AG04450 (cell line): ENCODE measurements at places on chromosomes 1 and 21. TPM values are rescaled to one million over a fixed set of nuclear protein-coding genes. Genes with fewer than 3 reads are reported as not detected.

Gene C1QA
- polyA plus RNA-seq, result not detected in 2 replicates

Gene ADAM30
- not detected in 2 replicates for polyA plus RNA-seq

Gene DLGAP3
- not detected in 2 replicates for polyA plus RNA-seq

Gene TRPM2
- polyA plus RNA-seq, result not detected in 2 replicates

Gene NEGR1
- 9.8 and 11.3 TPM in 2 replicates for polyA plus RNA-seq

Gene ALX3
- not detected in 2 replicates for polyA plus RNA-seq

GRCh38 chr1:1758692-1759455, 19.4 kb downstream of the NADK start:
- DNase-seq, result no peak

DNA sequence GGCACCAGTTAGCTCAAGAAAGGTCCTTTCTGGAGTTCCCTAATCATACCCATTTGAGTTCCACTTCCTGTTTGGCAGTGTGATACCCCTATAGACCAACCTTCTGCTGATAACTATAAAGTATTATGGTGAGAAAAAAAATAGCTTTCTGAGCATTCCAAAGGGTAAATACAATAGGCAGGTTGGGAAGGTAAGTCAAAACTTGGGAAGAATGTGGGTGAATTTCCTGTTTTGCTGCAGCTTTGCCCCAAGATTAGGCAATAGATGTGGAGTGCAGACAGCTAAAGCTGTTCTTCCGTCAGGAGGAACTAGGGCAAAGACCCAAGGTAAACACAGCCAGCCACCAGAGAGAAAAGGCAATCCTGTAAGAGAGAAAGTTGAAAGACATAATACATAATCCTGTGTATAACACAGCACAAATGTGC, 49.9 kb upstream of the GUCA2A start:
- no peak for DNase-seq

GRCh38 chr1:14994841-14995437, 158.6 kb upstream of the TMEM51 start:
- DNase-seq, result no peak

GRCh38 chr21:45780647-45781046, 137.1 kb downstream of the PCBP3 start:
- DNase-seq, result no peak

- no peak for DNase-seq
Measured at GRCh38 chr1:43039228-43040055, 80.8 kb upstream of the SLC2A1 start.

- no peak for DNase-seq
Measured at GRCh38 chr1:12548279-12548972, 69.6 kb downstream of the DHRS3 start.

DNA sequence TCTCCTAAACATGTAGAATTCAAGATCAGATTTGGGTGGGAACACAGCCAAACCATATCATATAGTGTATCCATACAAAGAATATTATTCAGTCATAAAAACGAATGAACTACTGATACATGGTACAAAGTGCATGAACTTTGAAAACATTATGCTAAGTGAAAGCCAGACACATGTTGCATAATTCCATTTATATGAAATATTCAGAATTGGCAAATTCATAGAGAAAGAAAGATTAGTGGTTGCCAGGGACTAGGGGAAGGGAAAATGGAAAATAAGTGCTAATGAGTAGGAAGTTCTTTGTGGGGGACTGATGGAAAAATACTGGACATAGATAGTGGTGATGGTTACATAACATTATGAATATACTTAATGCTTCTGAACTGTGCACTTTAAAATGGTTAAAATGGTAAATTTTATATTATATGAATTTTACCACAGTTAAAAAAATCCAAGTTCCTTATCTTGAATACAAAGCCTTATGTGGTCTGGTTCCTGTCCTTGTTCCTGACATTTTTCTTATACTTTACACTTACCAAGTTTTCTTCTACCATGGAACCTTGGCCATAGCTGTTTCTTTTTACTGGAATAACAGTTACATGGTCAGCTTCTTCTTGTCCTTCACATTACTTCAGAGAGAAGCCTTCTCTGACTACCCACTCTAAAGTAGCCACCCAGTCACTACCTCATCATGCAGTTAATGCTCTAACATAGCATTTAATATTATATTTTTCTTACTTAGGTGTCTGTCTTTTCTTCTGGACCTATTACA, 64.0 kb downstream of the CCDC18 start:
- DNase-seq, result no peak

GRCh38 chr1:66556161-66556611, 22.2 kb downstream of the SGIP1 start:
- no peak for DNase-seq

- DNase-seq, result no peak
Measured at GRCh38 chr1:47180603-47181094, 9.2 kb downstream of the PDZK1IP1 start.

DNA sequence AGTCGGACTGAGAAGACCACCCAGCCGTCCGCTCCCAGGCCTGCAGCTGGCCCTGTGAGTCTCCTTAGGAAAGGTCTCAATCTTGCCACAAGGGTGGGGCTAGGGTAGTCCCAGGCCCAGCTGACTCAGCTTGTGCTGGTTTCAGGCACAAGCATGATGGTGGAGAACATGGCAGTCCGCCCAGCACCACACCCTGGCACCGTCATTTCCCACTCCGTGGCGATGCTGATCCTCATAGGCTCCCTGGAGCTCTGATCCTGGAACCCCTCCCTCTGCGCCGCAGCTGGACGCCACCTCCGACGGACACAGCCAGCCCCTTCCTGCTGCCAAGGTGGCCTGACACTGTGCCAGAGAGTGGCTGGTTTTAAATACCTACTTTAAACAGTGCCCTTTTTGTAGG, 10.7 kb downstream of the TMEM81 start:
- no peak for DNase-seq

GRCh38 chr1:159141584-159142390, 29.6 kb upstream of the CADM3 start:
- DNase-seq, result no peak

DNA sequence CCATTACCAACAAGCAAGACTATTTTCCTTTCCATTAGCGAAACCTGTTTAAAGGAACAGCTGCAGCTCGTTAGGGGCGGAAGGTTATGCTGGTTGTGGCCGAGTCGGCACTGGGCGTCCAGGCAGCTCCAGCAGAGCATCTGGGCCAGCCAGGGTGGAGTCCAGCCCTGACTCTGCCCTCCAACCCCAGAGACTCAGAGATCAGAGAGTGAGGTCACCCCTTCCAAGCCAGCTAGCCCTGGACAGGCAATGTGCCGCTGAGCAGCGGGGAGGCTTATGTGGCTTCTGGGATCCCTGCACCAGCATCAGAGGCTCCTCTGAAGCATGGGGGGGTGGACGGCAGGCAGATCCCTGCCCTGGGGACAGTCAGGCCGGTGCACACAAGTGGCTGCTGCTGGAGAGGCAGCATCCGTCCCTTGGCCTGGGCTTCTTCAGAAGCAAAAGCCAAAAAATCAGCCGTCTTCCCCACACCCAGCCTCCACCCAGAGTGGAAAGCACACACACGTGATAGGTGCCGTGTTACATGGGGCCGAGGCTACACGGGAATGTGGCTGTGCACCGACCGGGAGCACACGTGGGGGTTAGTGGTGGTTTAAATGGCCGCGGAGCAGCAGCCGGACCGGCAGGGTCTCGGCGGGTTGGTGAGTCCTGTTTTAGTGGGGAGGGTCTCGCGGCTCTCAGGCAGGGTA, 30.1 kb downstream of the SLC66A1 start:
- no peak for DNase-seq

- DNase-seq, result no peak
Measured at GRCh38 chr1:235614442-235614954, 35.1 kb downstream of the GNG4 start.

- DNase-seq, result no peak
Measured at GRCh38 chr1:63651161-63651701, 58.0 kb downstream of the PGM1 start.

DNA sequence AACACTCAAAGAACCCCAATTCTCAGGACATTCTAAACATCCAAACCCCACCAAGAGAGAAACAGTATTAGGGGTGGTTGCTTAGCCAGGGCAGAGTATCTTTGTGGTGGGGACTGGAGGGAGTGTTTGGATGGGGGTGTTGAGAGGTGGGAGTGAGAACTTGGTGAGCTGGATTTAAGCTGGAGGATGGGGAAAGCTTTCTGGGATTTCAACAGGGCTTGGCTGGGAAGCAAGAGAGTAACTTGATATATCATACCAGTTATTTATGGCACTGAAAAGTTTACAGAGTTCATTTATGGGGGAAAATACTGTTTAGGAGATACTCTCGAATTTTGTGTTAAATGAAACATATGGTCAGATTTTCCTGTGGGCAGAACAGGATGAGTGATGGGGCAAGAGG, 6.8 kb upstream of the CNIH3 start:
- DNase-seq, result no peak

DNA sequence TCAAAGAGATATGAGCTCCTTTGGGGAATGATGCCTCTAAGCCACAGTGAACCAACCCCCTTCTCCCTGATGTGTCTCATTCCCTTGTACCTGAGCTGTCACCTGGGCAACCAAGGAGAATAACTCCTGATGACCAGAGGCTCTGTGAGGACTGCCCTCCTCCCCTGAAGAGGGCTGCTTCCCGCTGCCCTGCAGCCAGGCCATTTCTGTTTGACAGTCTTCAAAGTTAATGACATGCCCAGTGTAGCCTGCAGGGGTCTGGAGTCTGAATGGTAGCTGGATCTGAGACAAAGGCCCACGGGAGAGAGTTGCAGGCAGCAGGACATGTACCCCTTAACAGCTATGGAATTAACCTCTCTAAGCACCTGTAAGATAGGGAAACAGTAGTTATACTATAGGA, 3.4 kb upstream of the SLFNL1 start:
- no peak for DNase-seq

- DNase-seq, result peak; percentile 97
Measured at GRCh38 chr1:67060811-67061218, 6.9 kb upstream of the SLC35D1 start.

DNA sequence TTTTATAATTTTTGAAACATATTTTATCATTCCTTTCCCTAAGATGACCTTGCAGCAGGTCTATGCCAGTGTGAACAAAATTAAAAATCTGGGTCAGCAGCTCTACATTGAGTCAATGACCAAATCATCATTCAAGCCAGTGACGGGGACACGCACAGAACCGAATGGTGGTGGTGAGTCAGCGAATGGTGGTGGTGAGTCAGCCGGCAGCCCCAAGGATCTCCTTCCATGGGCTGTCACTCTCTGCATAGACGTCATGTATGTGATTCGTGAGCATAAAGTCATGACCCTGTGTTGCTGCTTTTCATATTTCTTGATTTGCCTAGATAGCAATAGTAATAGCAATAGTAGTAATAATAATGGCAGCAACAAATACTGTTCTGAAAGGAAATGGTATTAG, 26.3 kb downstream of the PER3 start:
- peak; percentile 49 for DNase-seq

DNA sequence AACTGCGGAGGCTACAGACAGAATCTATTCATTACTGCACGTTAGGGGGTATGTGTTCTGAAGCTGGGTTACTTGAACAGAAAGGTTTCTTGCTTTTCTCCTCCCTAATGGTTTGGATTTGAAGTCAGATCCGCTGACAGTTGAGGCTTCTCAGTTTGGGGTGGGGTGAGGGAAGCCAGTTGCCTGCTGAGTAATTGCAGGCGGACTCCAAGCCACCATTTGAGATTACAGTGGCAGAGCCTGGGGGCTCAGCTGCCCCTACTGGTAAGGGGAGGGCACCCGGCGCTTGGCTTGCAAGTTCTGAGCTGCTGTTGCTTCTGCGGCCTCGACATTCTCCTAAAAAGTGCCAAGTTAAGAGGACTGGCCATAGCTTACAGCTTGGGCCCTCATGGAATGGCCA, 2.0 kb downstream of the GRHL3 start:
- no peak for DNase-seq

GRCh38 chr1:34800214-34800613, 7.4 kb downstream of the GJA4 start:
- no peak for DNase-seq

DNA sequence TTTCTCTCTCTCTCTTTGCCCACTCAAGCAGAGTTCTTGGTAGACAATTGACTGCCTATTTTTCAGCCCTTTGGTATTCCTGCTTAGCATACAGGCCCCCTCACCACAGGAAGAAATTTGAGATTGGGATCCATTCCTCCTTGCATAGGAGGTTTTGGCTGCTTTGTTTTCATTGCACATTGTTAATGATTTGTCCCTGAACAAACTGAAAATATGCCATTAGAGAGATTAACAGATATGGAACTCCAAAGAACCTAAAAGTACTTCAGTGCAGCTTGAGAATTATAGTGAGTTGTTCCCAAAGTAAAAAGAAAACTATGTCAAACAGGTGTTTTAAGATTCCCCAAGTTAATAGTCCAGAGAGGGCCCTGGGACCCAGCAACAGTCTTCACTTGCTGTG, 200.0 kb downstream of the TTLL7 start:
- DNase-seq, result no peak

DNA sequence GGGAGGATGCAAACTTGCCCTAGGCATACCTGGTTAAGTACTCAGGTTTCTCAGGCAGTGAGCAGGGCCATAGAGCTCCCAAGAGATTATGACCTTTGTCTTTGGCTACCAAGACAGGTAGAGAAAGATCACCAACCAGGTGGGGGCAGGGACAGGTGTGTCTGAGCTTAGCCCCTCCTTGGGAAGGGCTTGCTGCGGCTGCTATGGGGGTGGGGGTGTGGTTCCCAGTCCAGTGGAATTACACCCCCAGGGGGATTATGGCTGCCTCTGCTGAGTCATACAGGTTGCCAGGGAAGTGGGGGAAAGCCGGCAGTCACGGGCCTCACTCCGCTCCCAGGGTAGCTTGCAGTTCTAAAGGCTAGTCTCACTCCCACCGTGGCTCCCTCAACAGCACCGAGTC, 65.2 kb upstream of the FAM163A start:
- DNase-seq, result no peak

DNA sequence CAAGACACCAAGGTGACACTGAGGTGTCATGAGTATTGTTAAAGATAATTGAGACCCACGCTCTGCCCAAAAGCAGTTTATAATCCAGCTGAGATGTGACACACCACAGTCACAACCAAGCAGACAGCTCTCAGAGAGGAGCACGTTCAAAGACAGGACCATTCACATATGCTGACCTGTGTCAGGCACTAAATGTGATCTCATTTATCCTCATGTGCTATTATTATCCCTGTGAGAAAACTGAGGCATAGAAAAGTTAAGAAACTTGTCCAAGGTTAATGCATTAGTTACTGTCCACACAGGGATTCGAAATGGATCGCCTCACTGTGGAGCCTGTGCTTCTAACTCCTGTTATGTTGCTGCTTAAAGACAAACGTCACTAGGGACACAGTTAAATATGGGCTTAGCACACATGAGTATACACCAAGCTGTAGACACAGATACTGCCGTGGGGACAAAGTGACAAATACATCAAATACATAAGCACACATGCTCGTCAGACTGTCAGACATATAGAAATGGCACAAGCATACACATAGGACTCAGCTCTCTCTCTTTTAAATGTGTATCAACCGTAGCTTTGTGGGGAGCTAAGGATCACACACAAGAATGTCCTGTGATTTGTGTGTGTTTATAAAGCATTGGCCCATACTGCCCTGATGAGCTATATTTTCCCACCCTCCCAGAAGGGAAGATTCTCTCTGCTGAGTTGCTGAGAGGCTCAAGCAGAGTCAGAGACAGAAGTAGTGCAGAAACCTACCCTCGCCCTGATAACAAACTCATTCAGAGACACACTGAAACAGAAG, 3.5 kb upstream of the IGSF8 start:
- DNase-seq, result no peak

GRCh38 chr21:45148316-45148990, 74.1 kb downstream of the ADARB1 start:
- DNase-seq, result no peak
